ENCODE measurements at places on chromosomes 16 and 17.

GRCh38 chr16:19431636-19432340 lies 14.1 kb downstream of the TMC5 start:
- DNase-seq, result no peak

- DNase-seq, result no peak
Observed at GRCh38 chr17:1758807-1759206, 3.1 kb upstream of the SERPINF1 start.

- peak; percentile 64 for DNase-seq
Observed at GRCh38 chr17:81272616-81273015, 22.5 kb downstream of the SLC38A10 start.

- peak; percentile 15 for DNase-seq
Observed at GRCh38 chr17:63698886-63699637, 863 bp downstream of the LIMD2 start.

GRCh38 chr17:7022781-7023571 lies at the start of gene BCL6B:
Gene BCL6B (plus strand): TSS chr17:7023050. CDS start chr17:7023672, 622 bp downstream.
- no peak for DNase-seq

DNA sequence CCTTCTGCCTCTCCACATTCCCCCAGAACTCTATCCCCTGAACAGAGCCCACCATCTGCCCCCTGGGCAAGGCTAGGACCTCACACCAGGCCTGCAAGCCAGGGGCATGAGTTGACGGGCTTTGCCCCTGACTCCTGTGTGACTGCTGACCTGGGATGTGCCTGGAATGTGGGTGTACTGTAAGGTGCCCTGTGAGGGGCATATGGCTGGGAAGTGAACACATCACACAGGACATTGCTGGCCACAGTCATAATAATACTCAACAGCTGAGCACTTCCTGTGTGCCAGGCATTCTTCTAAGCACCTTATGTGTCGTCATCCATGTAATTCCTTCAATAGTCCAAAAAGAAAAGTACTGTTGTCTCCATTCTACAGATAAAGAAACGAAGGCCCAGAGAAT lies 13.3 kb downstream of the CES4A start:
- no peak for DNase-seq

DNA sequence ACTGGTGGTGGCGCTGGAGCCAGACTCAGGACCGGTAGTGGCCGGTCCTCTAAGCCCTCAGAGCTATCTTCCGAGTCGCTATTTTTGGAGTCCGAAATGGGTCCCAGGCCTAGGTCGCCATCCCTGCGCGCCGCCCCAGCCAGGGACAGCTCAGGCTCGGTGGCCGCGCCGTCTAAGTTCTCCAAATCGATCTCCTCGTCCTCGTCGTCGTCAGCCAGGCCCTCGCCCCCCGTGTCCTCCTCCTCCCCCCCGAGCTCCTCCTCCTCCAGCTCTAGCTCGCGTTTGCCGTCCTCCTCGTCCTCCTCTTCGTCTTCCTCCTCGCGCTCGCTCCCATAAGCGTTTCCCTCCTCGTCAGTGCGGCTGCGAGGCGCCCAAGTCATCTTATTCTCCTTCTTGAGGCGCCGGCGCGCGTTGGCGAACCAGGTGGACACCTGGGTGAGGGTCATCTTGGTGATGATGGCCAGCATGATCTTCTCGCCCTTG lies 1.6 kb downstream of the IRX3 start:
- DNase-seq, result no peak

DNA sequence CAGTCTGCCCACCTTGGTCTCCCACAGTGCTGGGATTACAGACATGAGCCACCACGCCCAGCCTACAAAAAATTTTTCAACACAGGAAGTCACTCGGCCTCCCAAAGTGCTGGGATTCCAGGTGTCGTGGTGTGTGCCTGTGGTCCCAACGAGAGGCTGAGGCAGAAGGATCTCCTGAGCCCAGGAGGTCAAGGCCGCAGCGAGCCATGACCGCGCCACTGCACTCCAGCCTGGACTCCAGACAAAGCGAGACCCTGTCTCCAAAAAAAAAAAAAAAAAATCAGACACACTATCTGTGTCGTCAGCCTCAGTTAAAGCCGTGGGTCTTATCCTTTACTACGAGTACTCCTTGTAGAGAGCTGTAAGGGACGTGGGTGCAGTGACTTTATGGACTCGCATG lies 15.8 kb downstream of the USP22 start:
- DNase-seq, result no peak

DNA sequence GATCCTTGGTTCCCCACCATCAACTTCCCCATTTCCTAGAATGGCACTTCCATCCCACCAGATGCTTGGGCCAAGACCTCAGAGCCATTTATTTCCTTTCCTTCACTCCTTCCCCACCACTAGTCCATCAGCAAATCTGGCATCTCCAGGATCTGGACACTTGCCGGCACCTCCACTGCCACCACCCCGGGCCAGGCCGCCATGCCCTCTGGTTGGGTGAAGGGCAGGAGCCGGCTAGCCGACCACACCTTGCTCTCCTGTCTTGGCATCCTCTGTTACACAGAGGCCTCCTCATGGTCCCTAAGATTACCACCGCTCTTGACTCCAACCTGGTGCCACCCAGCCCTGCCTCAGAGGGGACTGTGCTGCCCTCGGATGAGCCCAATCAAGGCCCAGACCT lies 104.5 kb downstream of the RMI2 start:
- no peak for DNase-seq

DNA sequence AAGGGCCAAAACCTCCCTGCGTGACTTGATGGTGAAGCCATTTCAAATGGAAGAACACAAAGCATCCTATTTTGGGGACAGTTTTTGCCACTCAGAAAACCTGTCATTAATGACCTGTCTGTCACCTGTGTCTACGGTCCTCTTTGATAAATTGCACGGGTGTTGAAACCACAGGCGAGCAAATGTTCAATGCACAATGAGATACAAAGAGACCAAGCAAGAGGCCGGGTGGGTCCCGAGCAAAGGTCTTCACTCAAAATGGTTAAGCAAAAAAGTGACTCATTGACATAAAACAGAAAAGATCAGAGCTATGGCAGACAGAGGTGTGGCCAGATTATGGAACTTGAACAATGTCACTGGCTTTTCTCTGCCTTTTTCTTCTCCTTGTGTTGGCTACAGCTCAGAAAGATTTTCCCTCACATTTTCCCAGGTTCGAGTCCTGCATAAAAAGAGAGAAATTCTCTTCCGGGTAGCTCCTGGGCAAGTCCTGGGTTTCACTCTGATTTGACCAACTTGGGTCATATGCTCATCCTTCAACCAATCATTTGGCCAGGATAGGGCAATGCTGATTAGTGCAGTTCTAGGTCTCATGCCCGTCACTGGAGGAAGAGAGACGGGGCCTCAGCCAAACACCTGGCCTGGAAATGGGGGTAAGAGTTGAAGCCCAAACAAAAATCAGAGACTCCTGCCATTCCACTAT lies 92.2 kb downstream of the CMC2 start:
- no peak for DNase-seq

- DNase-seq, result no peak
Observed at GRCh38 chr16:68078701-68079375, 6.3 kb upstream of the NFATC3 start.

DNA sequence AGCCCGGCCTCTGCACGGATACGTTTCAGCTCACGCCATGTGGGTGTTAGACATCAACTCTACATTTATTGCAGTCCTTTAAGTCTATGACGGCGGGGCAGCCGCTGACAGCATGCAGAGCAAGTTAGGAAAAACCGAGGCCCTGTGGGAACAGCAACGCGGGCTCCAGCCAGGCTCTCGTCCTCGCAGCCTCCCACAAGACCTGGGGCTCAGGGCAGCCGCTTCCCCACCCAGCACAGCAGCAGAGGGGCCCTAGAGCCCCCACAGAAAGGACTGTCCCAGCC lies 3.7 kb upstream of the MRPS34 start:
- DNase-seq, result no peak

DNA sequence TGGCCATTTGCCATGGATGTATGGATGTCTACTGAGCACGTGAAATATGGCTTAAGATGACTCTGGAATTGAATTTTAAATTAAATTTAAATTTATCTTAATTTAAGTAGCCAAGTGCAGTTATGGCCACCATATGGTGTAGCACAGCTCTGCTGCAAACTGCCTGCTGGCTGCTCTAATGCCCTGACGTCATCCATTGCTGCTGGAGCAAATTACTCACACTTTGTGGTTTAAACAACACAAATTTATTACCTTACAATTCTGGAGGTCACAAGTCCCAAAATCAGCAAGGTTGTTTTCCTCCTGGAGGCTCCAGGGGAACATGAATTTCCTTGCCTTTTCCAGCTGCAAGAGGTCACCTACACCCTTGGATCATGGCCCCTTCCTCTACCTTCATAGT lies 679.3 kb upstream of the EEF2KMT start:
- no peak for DNase-seq

GRCh38 chr16:86697715-86698114 lies 119.4 kb downstream of the FOXL1 start:
- no peak for DNase-seq

All from DMS153 (cell line).